Activated CD4-positive, alpha-beta memory T cell treated with anti-CD3 and anti-CD28 coated beads for 36 hours (primary cell): ENCODE measurements at places on chromosomes 11 and 22. TPM values are rescaled to one million over a fixed set of nuclear protein-coding genes. Genes with fewer than 3 reads are reported as not detected.

DNA sequence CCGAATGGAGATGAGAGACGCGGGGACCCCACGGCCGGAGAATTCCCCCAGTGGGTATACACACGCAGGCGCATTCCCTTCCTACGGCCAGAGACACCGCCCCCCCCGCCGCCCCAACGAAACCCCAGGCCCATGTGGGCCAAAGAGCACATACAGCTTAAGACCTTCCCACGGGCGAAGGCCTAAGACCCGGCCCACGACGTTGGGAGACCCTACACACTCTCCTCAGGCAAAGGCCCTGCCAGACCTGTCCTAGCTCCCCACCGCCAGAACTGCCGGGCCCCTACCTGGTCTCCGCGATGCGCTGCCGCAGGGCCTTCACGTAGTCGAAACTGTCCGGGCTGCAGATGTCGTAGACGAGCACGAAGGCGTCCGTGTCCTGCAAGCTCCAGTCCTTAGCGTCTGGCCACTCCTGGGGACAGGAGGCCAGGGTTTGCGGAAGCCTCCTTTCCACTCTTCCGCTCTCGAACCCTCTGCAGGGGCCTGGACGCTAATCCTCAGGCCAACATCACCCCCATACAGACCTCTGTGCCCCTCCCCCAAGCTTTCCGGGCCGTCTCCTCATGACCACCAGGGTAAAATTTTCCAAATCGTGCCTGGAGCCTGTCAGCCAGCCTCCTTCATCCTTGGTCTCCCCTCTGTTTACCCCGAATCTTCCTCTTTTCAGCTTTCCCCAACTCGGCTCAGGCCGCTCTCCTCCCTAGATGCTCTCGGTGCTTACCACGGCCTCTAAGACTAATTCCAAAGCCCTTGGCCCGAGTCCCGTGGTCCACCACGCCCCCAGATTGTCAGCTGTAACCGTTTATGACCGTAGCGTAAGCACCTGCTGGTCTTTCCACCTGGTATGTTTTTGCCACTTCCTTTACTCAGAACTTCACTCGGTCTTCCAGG is 1.7 kb downstream of the RASL10A start:
- H3K27me3 ChIP-seq, result peaks cover 39% of the 10 kb centered on the region
- DNase-seq, result no peak
- peaks cover 30% of the 10 kb centered on the region for H3K4me1 ChIP-seq

The TSPAN4 gene
- 5.2 TPM for total RNA-seq

- no peaks in the 10 kb centered on the region for H3K36me3 ChIP-seq
- H3K4me1 ChIP-seq, result no peaks in the 10 kb centered on the region
- H3K27ac ChIP-seq, result no peak overlapping the region
- H3K4me3 ChIP-seq, result no peak overlapping the region
- H3K27me3 ChIP-seq, result peaks cover 2% of the 10 kb centered on the region
- no peak for DNase-seq
Observed at GRCh38 chr11:132024587-132025295, 654.3 kb downstream of the NTM start.

The GAL3ST1 gene
- not detected for total RNA-seq

DNA sequence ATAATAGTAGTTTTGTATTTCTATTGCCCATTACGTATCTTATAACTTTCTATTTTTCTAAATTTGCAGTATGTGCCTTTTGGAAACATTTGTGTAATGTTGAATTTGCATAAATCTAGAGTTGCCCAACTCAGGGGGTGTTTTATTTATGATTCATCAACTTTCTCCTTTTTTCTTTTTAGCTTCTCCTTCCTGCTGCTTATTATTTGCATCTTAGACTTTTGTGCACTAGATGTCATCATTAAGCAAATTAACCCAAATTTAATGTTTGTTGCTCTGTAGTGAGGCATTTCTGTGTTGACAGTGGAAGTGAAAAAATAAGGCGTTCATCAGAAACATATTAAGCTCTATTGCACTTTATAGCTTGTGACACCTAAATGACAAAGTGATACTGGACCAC is 56.2 kb upstream of the ZBED5 start:
- DNase-seq, result no peak
- H3K4me1 ChIP-seq, result no peaks in the 10 kb centered on the region
- no peak overlapping the region for H3K4me3 ChIP-seq
- no peaks in the 10 kb centered on the region for H3K27me3 ChIP-seq

The TMEM258 gene
- 191 TPM for total RNA-seq

DNA sequence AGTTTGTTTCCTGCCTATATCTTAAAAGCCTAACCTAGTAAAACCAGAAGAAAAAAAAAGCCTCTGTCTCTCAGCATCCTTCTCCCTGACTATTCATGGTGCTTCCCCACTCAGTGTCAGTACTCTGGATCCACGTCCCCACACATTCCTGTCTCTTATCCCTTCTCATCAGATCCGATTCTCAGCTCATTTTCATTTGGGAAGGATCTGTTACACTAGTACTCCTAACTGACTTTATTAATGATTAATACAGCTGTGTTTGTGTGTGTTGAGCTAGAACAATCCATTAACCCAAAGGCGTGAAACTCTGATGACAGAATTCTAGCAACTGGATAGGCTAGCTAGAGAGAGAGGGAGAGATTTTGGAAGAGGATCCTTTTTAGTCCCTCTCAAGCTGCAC is 1.5 kb downstream of the PRRG4 start:
- DNase-seq, result no peak
- no peak overlapping the region for H3K27ac ChIP-seq
- peaks cover 22% of the 10 kb centered on the region for H3K27me3 ChIP-seq

The ART5 gene
- not detected for total RNA-seq

GRCh38 chr11:30206249-30206996 is 24.4 kb upstream of the FSHB start:
- H3K27me3 ChIP-seq, result peaks cover 2% of the 10 kb centered on the region
- no peaks in the 10 kb centered on the region for H3K36me3 ChIP-seq

The UVRAG gene
- total RNA-seq, result 15.5 TPM

The KDM4E gene
- total RNA-seq, result not detected

DNA sequence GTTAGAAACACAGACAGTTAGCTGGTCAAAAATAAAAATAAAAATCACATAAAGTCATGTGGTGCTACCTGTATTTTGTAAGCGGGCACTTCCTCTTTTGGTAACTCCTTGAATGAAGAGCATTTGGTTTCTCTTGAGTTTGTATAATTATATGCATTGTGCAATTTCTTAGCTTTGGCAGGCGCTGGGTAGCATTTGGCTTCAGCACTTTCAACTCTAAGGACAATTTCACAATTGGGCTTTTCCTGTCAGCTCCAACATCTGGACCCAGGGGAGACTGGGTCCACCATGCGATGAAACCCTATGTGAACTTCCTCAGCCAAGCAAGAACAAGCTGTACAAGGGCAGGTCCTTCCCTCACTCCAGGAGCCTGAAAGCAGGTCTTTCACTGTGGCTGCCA is 169.1 kb downstream of the RRAS2 start:
- H3K4me3 ChIP-seq, result no peak overlapping the region
- no peak for DNase-seq
- H3K36me3 ChIP-seq, result peaks cover 2% of the 10 kb centered on the region

The ZP1 gene
- not detected for total RNA-seq

GRCh38 chr11:91653079-91653754 is 571.4 kb upstream of the FAT3 start:
- no peaks in the 10 kb centered on the region for H3K36me3 ChIP-seq
- H3K4me3 ChIP-seq, result no peak overlapping the region
- no peak for DNase-seq
- H3K27me3 ChIP-seq, result no peaks in the 10 kb centered on the region
- no peaks in the 10 kb centered on the region for H3K4me1 ChIP-seq

- no peaks in the 10 kb centered on the region for H3K27me3 ChIP-seq
- no peak for DNase-seq
- no peak overlapping the region for H3K4me3 ChIP-seq
- no peak overlapping the region for H3K27ac ChIP-seq
- H3K36me3 ChIP-seq, result no peaks in the 10 kb centered on the region
Observed at GRCh38 chr11:97963528-97964331, 1057.0 kb upstream of the CNTN5 start.

- no peaks in the 10 kb centered on the region for H3K4me1 ChIP-seq
- peaks cover 15% of the 10 kb centered on the region for H3K36me3 ChIP-seq
- no peaks in the 10 kb centered on the region for H3K27me3 ChIP-seq
- DNase-seq, result no peak
- H3K27ac ChIP-seq, result no peak overlapping the region
Observed at GRCh38 chr22:39428597-39429071, 28.2 kb upstream of the MGAT3 start.

The OR10A2 gene
- total RNA-seq, result not detected

DNA sequence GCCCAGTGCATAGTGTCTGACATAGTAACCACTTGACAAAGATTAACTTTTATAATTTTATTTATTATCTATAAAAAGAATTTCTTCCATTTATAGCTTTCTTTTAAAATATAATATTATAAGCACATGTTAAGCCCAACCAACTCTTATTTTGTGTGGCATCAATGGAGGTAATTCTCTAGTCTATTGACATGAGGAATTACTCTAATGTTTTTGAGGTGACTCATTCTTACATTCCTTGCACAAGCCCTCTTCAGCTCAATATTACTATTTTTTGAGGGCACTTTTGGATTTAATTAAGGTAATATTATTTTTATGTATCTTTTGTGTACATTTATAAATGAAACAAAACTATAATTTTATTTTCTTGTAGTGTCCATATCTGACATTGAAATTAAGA is 59.6 kb downstream of the AASDHPPT start:
- no peaks in the 10 kb centered on the region for H3K4me1 ChIP-seq
- H3K27me3 ChIP-seq, result peaks cover 9% of the 10 kb centered on the region
- no peak for DNase-seq

DNA sequence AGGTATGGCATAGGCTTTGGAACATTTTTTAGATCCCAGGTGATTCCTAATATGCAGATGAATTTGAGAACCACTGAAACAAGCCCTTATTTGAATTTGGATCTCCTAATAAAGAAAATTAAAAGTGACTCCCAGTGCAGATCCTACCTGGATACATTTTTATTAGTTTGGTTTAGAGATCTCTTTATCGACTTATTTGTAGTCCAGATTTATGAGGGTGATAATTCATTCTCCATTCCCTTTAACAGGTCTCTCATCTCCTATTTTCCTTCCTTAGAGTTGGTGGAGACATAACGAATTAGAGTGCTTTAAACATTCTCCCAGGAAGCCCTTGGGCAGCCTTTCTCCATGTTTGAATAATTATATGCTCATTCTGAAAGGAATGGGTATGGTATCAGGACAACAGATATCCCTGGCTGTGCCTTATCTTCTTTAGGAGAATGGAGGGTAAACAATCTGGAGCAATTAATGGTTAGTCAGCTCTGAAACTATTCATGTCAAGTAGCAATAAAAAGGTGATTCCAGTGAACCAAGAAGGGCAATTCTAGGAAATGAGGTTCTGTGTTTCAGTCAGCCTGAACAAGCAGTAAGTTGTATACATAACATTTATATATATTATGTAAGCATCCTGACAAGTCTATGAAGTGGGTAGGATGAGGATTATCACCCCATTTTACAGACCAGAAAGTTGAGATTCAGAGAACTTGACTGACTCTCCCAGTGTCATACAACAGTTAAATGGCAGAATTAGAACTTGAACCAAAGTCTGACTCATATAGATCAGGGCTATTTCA is 53.9 kb upstream of the RCE1 start:
- H3K4me3 ChIP-seq, result no peak overlapping the region
- no peak overlapping the region for H3K27ac ChIP-seq
- H3K27me3 ChIP-seq, result no peaks in the 10 kb centered on the region
- H3K36me3 ChIP-seq, result no peaks in the 10 kb centered on the region
- no peak for DNase-seq

The SERPIND1 gene
- not detected for total RNA-seq

GRCh38 chr11:62143727-62144126 is 19.9 kb downstream of the INCENP start:
- peaks cover 45% of the 10 kb centered on the region for H3K36me3 ChIP-seq
- no peaks in the 10 kb centered on the region for H3K27me3 ChIP-seq
- H3K4me3 ChIP-seq, result no peak overlapping the region

DNA sequence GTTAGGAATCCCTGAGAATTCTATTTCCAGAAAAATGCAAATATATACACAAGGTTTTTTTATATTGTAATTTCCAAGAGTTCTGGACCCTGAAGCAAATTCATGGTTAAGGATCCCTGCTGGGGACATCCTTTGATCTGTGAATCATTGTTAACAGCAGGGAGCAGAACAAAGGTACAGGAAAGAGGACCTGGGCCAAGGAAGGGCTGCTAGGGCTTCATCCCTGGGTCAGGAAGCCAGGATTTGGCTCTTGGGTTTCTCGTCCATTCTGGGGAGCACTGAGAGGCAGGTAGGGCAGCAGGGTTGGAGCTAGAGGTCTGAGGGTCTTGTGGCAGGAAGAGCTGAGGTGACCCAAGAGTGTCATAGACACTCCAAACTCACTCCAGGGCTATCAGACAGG is 10.2 kb upstream of the OAF start:
- peaks cover 7% of the 10 kb centered on the region for H3K27me3 ChIP-seq
- no peaks in the 10 kb centered on the region for H3K36me3 ChIP-seq
- H3K4me1 ChIP-seq, result no peaks in the 10 kb centered on the region

- H3K36me3 ChIP-seq, result no peaks in the 10 kb centered on the region
- H3K4me1 ChIP-seq, result no peaks in the 10 kb centered on the region
- H3K27ac ChIP-seq, result no peak overlapping the region
- H3K4me3 ChIP-seq, result no peak overlapping the region
Observed at GRCh38 chr22:28609921-28610320, 69.7 kb downstream of the TTC28 start.

- H3K4me1 ChIP-seq, result peaks cover 10% of the 10 kb centered on the region
- H3K27ac ChIP-seq, result no peak overlapping the region
- H3K36me3 ChIP-seq, result no peaks in the 10 kb centered on the region
- H3K4me3 ChIP-seq, result no peak overlapping the region
- DNase-seq, result no peak
Observed at GRCh38 chr11:75480185-75481175, 45.3 kb downstream of the GDPD5 start.
